LoVo (cell line): ENCODE measurements at places on chromosomes 12 and 14.

- DNase-seq: no peak
Measured at GRCh38 chr12:49920915-49921286, 17.2 kb upstream of the FAIM2 start.

DNA sequence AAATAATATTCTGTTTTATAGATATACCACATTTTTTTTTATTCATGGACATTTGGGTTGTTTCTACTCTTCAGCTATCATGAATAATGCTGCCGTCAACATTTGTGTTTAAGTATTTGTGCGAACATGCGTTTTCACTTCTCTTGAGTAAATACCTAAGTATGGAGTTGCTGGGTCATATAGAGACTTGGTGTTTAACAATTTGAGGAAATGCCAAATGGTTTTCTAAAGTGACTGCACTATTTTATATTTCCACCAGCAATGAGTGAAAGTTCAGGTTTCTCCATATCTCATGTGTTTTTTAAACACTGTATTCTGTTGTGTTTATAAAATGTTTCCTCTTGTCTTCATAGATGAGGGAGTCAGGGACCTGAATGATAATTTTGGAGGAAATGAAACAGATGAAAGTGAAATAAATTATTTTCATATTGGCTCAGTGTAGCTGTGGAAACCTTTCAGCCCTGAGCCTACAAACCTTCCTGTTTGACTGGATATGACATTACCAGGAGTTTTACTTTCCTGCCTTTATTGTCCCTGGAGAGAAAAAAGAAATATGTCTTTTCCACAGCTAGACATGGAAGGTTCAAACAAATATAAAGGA is 26.3 kb downstream of the DAAM1 start:
- DNase-seq: no peak

GRCh38 chr12:85468356-85469157 is 188.5 kb downstream of the ALX1 start:
- DNase-seq: peak; percentile 81

DNA sequence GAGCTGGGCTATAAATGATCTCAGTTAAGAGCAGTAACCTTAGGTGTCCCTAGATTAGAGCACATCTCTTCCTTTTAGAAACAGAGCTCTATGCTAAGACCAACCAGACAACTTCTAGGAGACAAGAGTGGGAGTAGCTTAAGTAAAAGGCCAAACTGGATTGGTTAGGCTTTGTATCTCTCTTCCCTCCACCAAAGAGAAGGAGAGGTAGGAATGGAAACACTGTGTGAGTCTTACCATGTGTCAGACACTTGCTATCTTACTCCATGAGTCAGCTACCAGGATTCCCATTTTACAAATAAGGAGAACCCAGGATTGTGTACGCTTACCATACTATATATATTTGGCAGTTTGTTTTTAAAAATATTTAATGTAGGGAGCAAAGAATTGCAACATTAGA is 122.9 kb downstream of the PAX9 start:
- no peak for DNase-seq

DNA sequence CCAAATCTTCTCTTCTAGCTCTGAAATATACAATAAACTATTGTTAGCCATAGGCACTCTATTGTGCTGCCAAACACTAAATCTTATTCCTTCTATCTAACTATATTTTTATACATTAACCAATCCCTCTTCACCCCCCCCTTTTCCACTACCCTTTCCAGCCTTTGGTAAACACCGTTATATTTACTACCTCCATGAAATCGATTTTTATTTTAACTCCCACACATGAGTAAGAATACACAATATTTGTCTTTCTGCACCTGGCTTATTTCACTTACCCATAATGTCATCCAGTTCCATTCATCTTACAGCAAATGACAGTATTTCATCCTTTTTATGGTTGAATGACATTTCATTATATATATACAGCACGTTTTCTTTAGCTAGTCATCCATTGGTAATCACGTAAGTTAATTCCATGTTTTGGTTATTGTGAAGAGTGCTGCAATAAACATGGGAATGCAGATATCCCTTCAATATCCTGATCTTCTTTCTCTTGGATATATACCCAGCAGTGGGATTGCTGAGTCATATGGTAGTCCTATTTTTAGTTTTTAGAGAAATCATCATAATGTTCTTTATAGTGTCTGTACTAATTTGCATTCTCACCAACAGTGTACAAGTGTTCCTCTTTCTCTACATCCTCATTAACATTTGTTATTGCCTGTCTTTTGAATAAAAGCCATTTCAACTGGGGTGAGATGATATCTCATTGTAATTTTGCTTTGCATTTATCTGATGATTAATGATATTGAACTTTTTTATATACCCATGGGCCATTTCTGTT is 34.2 kb upstream of the PLBD1 start:
- DNase-seq: no peak

DNA sequence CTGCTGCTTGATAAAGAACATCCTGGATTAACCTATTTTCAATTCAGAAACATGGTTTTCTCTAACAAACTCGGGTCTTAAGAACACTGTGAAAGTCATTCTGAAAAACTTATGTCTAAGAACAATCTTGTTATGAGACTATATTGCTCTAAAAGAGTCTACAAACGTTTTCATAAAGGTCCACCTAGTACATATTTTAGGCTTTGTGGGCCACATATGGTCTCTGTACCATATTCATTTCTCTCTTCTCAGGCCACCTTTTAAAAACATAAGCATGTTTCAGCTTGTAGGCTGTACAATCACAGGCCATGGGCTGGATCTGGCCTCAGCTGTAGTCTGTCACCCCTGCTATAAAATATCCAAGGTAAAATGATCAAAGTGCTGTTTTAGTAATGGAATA is 39.9 kb downstream of the PPP4R3A start:
- DNase-seq: no peak

- no peak for DNase-seq
Measured at GRCh38 chr12:53586745-53587144, 39.4 kb downstream of the ATF7 start.

- DNase-seq: no peak
Measured at GRCh38 chr14:61218767-61219166, 62.4 kb downstream of the TMEM30B start.

GRCh38 chr12:4133636-4134447 is 139.7 kb upstream of the CCND2 start:
- no peak for DNase-seq

GRCh38 chr12:114045349-114045748 is 79.2 kb upstream of the RBM19 start:
- no peak for DNase-seq

DNA sequence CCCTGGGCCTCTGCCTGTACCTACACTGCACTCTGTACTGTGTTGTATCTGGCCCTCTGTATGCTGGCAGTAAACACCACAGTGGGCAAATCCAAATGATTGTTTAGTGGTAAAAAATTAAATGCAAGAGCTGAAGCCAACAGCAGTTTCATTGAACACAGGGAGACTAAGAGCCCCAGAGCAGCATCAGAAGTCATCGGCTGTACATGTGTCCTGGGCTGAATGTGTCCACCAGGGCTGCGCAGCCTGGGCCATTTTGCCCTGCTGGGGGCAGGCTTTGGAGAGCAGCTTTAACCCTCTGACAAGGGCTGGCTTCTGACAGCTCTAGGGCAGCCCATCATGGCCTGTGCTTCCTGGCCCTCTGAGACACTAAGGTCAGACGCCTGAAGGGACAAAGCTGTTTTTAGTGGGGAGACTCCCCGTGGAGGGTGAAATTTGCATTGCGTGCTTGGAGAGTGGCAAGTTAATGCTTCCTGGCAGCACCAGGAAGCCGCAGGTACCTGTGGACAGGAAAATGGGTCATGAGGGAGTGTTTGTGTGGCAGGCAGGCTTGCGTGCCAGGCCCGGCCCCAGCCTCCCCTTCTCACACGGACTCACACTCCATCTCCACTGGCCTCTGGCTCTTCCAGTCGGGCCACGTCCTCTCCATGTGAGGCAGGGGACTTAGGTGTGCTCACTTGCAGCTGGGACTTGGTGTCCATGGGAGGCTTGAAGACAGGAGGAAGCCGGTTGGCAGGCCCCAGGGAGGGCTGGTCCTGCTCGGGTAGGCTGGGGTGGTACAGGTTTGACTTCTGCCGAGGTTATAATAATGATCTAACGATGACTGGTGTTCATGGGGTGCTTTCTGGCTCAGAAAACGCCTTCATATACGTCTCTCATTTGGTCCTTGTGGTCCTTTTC is 150.1 kb downstream of the TSPAN9 start:
- no peak for DNase-seq

DNA sequence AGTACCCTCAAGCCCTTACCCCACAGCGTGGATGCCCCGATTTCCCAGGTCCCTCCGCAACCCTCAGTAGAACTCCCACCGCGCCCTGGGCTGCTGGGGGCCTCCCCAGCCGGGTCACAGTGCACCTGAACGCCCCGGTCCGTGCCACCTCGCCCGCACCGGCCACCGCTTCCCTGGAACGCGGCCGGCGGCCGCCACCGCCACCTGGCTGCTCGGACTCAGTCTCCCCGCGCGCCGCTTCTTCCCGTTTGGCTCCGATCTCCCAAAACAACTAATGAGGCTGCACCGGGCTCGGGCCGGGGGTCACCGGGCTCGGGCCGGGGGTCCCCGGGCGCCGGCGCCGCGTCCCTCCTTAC is 1.0 kb downstream of the ITPK1 start:
- no peak for DNase-seq

DNA sequence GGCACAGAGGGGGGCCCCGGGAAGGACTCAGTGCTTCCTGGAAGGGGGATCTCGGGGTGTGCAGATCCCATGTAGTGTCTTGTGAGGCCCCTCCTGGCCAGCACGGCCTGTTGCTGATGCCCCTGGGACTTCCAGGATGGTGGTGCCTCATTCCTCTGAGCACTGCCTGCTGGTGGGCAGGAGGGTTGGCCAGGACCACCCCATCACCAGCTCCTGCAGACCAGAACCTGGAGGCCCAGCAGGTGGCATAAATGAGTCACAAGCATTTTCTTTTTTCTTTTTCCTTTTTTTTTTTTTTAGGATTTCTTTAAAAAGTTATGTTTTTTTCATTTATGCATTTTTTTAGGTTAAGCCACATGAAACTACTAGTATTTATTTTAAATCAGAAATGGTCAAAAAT is 8.0 kb downstream of the MMP17 start:
- no peak for DNase-seq

- no peak for DNase-seq
Measured at GRCh38 chr14:72680853-72681640, 212.9 kb downstream of the DPF3 start.

DNA sequence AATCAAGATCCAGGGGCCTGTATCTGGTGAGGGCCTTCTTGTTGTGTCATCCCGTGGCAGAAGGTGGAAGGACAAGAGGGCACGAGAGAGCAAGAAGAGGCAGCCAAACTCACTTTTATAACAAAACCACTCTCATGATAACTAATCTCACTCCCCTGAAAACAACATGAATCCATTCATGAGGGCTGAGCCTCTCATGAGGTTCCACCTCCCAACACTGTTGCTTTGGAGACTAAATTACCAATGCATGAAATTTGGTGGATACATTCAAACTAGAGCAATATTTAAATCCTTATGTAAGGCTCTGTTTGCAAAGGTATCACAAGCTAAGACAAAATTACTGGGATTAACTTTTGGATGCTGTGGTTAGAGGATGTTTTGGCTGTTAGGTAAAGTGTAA is 470.1 kb upstream of the NOVA1 start:
- DNase-seq: no peak

DNA sequence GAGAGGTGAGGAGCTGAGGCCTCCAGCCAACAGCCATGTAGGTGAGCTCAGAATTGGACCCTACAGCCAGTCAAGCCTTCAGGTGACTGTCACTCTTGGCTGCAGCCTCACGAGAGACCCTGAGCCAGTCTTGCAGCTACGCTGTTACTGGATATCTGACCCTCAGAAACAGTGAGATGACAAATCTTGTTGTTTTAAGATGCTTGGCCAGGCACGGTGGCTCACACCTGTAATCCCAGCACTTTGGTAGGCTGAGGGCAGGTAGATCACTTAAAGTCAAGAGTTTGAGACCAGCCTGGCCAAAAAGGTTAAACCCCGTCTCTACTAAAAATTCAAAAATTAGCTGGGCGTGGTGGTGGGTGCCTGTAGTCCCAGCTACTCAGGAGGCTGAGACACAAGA is 6.2 kb downstream of the PLEK2 start:
- no peak for DNase-seq

DNA sequence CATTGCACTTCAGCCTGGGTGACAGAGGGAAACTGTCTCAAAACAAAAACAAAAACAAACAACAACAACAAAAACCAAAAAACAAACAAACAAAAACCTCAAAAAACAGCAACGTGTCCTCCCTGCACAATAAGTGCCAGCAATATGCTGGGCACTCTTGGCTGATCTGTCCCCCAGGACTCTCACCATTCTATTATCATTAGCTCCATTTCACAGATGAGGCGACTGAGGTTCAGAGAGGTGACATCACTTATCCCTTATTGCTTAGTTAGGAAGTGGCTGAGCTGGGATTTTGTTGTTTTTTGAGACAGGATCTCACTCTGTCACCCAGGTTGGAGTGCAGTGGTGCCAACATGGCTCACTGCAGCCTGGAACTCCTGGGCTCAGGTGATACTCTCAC is 33.0 kb upstream of the CCDC63 start:
- no peak for DNase-seq

GRCh38 chr12:126219654-126220279 is 1154.5 kb downstream of the AACS start:
- DNase-seq: no peak

DNA sequence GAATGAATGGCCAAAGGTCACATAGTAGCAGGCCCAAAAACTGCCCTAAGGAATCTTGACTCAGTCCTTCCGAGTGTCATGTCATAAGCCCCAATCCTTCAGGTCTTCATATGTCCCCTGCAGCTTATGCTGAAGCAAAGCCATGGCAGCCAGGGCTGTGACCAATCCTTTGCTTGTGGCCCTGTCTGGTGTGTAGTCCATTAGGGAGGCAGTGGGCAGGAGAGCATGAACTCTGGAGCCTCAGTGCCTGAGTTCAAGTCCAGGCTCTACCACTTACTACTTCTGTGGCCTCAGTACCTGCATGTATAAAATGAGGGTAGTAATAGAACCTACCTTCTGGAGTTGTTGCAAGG is 20.3 kb downstream of the PLEKHG3 start:
- peak; percentile 18 for DNase-seq
